GM12892 (cell line): ENCODE measurements at places on chromosomes 2 and 18.

DNA sequence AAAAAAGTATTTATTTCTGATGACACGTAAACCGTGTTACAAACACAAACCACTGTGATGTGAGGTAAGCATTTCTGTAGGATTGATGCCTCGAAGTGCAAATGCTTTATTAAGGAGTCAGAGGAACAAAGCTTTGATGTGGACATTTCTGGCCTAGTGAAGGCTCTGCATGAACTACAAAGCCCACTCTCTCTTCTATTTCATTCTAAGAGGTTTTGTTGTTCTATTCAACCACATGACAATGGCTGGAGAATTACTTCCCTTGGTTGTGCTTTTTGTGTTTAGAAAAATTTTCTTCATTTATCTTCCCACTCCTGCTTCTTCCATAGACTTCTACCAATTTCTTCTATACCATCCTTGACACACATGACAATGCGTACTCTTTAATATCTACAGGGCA is 125.7 kb upstream of the CCDC195 start:
- no peak for DNase-seq

GRCh38 chr2:180416627-180417026 is 409.5 kb upstream of the CWC22 start:
- no peak for DNase-seq

GRCh38 chr2:97991081-97991856 is 4.5 kb downstream of the TMEM131 start:
- no peak for DNase-seq

DNA sequence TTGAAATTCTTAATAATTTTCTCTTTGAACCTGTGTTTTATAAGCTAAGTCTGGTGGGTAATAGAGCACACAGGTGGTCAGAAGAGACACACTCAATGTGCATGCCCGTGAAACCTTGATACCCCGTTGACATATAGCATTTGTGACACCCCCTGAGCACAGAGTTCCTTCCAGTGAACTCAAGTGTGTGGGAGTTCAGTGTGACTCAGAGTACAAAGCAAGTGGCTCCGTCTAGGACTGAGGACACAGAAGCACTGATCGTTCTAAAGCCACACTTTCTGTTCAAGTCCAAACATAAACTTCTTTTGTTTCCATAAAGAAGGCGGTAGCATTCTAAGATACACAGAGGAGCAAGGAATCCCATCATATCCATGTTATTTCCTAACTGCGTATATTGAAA is 523.6 kb downstream of the PID1 start:
- DNase-seq = no peak

DNA sequence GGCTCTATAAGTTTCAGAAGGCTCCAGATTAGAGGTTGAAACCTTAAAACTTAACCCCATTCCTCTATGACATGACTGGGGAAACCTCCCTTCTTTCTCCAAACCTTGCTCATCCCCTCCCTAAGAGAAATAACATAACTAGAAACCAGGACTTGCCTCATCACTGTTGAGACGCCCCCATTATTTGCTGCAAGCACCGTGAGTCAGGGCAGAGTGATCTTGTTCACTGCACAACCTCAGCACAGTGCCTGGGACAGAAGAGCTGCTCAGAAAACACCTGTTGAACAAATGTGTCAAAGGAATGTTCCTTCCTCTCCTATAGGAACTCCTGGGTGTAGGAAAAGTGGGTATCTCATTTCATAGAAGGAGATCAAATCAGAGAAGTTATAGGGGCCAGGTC is 132.7 kb upstream of the CTAGE1 start:
- DNase-seq = no peak

- DNase-seq = no peak
Observed at GRCh38 chr18:71012789-71013188, 723.9 kb downstream of the SOCS6 start.

- no peak for DNase-seq
Observed at GRCh38 chr2:25726522-25726921, 53.1 kb upstream of the DTNB start.

- DNase-seq = no peak
Observed at GRCh38 chr18:43620936-43621335, 343.6 kb upstream of the SYT4 start.

DNA sequence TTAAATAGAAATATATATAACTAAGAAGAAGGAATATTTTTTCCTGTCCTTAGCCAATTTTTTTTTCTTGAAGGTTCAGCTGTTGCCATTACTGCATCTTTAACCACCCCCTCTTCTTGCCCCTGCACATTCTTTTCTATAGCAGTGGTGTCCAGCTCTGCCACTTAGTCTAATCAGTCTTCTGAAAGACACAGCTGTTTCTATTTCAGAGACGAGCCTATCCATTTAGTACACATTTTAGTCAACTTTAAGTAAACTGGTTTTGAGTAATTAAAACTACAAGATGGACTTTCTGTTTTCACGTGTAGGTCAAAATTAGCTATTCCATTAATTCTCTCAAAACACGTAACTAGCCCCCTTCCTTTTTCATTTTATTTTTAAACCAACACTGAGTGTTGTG is 21.0 kb downstream of the SPOPL start:
- no peak for DNase-seq

- DNase-seq = no peak
Observed at GRCh38 chr18:23627321-23627720, 35.4 kb downstream of the ANKRD29 start.

DNA sequence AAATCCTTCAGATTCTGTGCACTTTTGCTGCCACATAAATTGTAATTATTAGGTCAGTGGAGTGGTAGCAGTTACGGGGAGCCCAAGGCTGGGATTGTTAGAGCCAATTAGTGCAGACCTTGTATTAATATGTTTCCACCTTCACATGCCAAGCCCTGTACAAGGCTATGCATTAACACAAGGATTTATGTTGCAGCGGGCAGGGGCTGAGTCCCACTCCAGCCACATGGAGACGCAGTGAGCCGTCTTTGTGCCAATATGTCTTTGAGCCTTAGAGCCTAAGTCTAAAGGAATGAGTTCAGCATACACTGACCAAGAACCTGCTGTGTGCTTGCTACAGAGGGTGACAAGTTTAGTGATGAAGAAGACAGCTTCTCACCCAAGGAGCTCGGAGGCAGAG is 238.2 kb downstream of the TSN start:
- DNase-seq = no peak

DNA sequence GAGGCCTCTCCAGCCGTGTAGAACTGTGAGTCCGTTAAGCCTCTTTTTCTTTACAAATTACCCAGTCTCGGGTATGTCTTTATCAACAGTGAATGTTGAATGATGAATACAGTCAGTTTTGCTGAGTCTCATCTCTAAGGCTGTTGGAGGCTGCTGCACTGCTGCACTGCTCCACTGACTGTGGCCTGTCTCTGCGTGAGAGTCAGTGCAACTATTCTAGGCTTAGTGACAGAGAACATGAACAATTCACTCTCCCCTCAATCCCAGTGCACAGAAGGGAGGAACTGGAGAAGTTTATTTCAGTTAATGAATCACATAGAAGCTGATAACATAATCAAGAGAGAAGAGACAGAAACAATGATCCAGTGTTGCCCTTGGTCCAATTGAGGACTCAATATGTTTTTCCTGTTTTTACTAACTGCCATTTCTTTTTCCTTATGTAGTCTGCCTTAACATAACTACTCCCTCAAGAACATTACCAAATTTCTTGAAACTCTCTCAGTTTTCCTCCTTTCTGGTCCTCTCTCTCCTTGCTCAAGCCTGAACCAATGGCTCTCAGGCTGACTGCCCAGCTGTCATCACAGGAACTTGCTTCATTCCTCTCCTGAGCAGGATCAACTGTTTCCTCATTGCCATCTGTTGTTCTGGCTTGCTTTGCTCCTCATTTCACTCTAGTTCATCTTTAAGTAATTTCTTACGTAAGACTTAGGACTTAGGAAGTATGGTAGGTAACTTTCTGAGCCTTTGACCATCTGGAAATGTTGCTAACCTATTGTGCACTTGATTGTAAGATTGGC is 483.2 kb downstream of the METTL4 start:
- no peak for DNase-seq

GRCh38 chr2:170503563-170503962 is 211.6 kb upstream of the SP5 start:
- no peak for DNase-seq

- no peak for DNase-seq
Observed at GRCh38 chr18:31482051-31482450, 15.9 kb upstream of the DSG2 start.

DNA sequence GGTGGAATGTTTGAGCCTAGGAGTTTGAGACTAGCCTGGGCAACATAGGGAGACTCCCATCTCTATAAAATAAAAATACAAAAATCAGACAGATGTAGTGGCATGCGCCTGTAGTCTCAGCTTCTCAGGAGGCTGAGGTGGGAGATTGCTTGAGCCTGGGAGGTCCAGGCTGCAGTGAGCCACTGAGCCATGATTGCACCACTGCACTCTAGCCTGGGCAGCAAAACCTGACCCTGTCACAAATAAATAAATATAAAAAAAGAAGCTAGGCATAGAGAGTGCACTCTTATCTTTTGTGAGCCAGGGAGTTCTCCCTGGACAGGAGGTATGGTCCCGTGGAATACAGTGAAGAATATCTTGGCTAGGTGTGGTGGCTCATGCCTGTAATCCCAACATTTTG is 11.0 kb upstream of the KYNU start:
- DNase-seq = no peak

- DNase-seq = no peak
Observed at GRCh38 chr2:241994556-241995213, 125.2 kb downstream of the RTP5 start.

DNA sequence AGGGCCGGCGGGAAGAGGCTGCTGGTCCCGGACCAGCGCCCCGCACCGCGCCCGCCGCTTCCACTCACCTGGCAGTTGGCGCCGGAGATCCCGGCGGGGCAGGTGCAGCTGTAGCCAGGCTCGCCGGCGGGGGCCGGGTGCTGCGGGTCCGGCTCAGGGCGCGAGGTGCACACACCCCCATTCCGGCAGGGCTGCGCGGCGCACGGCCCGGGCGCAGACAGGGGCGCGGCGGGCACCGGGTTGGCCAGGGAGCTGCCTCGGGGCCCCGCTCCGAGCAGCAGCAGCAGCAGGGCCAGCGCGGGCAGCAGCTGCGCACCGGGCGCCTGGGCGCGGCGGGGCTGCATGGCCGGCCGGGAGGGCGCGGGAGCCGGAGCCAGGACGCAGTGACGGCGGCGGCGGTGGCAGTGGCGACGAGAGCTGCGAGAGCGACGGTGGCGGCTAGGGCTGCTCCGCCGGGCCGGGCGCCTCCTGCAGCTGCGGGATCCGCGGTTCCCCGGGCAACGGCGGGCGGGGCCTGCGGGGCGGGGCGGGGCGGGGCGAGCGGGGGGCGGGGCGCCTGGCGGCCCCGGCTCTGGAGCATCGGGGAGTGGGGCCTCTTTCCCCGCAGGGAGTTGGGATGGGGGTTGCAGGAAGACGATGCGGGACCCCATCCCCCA is at the start of gene DNER:
Gene DNER (minus strand): TSS at position 476 of the 656 bp plus-strand sequence. CDS start 132 bp downstream, at position 344.
- peak; percentile 70 for DNase-seq

DNA sequence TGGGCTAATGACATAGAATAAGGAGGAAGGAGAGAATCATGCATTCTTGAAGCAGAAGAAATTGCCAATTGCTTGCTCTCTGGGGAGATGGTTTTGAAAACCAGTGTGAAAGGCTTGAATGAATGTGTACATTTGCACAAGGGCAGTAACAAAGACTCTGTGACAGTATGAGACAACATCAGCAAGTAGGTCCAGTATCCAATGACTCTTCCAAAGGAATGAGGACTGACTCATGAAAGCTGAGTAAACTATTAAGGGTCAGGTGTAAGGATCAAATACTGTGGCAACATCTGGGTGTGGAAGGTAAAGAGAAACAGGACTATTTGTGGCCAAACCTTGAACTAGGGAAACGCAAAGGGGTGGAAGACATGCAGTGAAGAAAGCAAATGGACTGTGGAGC is 886.0 kb upstream of the CHAC2 start:
- DNase-seq = no peak

GRCh38 chr18:46842583-46842982 is 74.7 kb downstream of the PIAS2 start:
- DNase-seq = no peak

DNA sequence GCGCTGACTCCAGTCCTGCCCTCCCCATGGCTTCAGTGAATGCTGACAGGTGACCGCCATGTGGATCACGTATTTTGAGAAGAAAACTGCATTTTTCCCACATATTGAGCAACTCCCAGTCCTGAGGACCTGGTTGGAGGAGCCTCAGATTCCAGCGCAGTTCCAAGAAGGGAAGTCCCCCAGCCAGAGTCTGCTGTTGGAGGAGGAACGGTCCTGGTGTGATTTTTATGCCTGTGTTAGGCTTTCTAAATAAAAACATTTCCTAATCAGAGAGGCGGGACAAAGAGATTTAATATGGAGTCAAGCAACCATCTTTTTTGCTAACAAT is 32.3 kb upstream of the COL6A3 start:
- no peak for DNase-seq

GRCh38 chr18:21684731-21685130 is 19.8 kb downstream of the ABHD3 start:
- DNase-seq = no peak

GRCh38 chr18:1013951-1014350 is 109.3 kb downstream of the ADCYAP1 start:
- no peak for DNase-seq

DNA sequence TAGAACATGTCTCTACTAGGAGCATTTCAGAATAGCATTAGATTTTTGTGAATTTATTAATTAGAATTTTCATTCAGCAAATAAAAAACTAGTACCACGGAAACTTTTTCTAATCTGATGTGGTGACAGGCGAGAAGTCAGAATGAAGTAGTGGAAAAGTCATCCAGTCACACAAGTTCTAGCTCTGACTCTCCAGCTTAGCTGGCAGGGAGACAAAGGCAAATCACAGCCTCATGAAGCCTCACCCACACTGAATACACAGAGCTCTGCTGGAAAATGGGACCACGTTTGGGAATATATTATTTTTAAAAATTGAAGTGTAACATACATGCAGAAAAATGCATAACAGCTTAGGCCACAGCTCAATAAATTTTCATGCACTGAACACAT is 86.1 kb downstream of the L3MBTL4 start:
- no peak for DNase-seq

DNA sequence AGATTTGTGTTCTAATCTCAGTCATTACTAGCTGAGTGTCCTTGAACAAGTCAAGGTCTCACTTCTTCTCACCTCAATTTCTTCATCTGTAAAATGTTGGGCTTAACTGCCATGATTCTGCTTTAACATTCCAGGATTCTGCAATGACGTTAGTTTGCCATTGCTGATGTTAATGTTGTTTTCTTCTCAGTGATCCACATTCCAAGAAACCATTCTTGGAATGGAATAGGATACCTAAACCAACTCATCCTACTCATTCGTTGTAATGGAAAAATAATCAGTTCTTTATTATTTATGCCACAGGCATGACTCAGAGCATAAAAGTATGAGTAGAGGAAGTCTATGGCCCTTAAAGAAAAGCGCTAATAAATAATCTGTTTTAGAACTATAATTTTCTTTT is 140.2 kb upstream of the ETAA1 start:
- no peak for DNase-seq

DNA sequence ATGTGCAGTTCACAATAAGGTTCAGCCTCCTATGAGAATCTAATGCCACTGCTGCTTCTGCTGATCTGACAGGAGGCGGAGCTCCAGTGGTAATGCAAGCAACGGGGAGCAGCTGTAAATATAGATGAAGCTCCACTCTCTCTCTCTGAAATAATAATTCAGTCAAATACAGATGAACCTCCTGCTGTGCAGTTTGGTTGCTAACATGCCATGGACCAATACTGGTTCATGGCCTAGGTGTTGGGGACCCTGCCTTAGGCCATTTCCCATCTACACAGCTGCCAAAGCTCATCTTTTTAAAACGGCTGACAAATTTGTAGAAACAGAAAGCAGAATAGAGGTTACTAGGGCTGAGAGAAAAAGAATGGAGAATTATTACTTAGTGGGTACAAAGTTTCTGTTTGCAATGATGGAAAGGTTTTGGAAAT is 10.7 kb upstream of the HNRNPA3 start:
- DNase-seq = no peak
